ENCODE measurements at places on chromosomes 5 and 9.

GRCh38 chr5:150618588-150619281 lies 21.7 kb upstream of the SYNPO start:
- no peak for DNase-seq

DNA sequence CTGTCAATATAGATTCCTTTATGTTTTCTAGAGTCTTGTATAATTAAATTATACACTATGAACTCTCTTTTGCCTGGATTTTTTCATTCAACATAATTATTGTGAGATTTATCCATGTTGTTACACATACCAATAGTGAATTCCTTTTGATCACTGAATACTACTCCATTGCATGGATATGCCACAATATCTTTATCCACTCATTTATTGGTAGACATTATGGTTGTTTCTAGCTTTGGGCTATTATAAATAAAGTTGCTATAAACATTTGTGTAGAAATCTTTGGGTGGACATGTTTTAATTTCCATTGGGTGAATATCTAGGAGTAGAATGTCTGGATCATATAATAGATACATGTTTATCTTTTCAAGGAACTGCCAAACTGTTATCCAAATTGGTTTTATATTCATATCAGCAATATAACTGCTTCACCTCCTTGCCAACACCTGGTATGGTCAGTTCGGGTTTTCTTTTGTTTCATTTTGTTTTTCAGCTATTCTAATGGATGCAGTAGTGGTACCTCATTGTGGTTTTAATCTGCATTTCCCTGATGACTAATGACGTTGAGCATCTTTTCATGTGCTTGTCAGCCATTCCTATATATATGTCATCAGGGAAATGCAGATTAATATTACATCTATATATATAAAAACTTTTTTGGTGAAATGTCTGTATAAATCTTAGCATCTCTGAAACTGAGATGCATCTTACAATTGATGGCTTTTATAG lies 32.1 kb upstream of the TCF7 start:
- DNase-seq, result no peak

- DNase-seq, result no peak
Measured at GRCh38 chr5:10695055-10695649, 65.9 kb downstream of the DAP start.

DNA sequence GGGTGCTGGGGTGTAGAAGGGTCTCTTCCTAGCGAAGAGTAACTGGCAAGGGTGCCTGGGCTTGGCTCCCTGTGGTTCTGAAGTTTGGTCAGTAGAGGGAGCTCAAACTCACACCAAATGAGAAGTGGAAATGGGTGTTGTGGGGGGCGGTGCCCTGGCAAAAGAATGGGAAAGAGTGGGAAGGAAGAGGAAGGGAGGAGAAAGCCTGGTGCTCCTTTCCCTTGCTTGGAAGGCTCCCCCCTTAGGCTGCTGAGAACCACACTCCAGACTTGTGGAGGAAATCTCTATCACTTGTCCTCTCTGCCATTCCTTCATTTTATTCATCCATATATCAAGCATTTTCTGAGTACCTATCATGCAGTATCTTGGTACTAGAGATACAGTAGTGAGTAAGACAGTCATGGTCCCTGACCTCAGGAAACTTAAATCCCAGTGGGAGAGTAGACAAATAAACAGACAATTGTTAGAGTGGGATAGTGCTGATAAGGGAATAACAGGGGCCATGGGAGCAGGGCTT lies 13.0 kb downstream of the SLC4A9 start:
- DNase-seq, result no peak

DNA sequence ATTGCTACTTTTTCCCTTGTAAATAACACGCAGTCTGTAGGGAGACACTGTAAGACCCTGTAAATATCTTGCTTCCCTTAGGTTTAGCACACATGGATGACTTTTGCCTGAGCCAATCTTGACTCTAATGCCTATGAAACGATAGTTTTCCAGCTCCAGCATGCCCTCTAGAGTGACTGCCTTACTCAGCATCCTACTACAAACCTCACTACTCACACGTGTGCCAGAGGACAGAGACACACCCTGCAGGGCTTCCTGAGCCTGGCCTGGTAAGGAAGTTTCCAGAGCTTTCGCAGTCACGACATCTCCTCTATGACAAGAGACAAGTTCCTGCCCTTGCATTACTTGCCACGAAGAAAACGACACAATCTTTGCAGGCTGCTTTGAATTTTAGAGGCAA lies 138.1 kb downstream of the ATPSCKMT start:
- DNase-seq, result no peak

- no peak for DNase-seq
Measured at GRCh38 chr5:126814721-126815404, 37.9 kb downstream of the LMNB1 start.

GRCh38 chr5:1300581-1301083 lies 5.8 kb upstream of the TERT start:
- no peak for DNase-seq

GRCh38 chr5:171162165-171162564 lies 146.9 kb upstream of the TLX3 start:
- DNase-seq, result no peak

GRCh38 chr5:97576956-97577355 lies 393.9 kb upstream of the RIOK2 start:
- DNase-seq, result no peak

- DNase-seq, result no peak
Measured at GRCh38 chr5:6494939-6495338, 46.3 kb downstream of the UBE2QL1 start.

Data from stimulated activated CD4-positive, alpha-beta T cell treated with anti-CD3 and anti-CD28 coated beads, Interleukin-1b, Interleukin-23, amount 100 ng/mL, for 1 hour (primary cell).